ENCODE measurements at places on chromosomes 4 and X. TPM values are rescaled to one million over a fixed set of nuclear protein-coding genes. Genes with fewer than 3 reads are reported as not detected.

DNA sequence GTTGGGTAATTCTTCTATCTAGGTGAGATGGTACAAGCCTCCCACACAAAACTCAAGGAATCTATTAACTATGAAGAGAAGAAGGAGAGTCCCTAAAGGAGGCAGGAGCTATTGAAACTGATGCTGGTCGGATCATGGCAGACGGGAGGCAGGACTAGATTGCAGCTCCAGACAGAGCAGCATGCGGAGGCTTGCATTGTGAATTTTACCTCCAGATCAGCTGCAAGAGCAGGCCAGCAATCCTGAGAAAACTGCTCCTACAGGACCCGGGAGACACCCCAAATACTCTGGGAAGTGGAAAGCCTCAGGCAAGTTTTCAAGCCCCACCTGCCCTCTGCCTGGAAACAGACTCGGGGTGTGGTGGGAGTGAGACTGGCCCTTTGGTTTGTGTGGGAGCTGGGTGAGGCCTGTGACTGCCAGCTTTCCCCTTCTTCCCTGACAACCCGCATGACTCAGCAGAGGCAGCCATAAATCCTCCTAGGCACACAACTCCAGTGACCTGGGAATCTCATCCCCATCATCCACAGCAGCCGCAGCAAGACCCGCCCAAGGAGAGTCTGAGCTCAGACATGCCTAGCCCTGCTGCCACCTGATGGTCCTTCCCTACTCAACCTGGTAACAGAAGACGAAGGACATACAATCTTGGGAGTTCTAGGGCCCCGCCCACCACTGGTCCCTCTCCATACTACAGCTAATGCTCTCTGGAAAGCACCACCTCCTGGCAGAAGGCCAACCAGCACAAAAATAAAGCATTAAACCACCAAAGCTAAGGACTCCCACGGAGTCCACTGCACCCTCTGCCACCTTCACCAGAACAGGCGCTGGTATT, 30.9 kb downstream of the GATB start:
- no peak for DNase-seq

DNA sequence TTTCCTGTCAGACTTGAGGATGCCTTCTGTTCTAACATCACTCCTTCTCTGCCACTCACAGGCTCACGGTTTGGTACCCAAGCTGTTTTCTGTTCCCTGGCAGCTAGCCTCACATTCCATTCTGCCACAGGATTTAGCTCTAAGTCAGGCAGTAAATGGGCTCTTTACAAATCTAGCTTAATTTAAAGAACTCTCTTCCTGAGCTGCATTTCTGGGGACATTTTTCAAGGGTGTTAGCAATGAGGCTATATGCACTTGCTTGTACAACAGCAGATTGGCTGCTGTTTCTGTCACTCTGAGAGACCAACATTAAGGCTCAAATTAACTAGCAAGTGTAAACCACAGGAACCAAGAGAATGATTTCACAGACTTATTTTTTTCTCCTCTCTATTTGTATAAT, 337.8 kb upstream of the NOCT start:
- DNase-seq, result no peak

The NAP1L2 gene
- not detected for total RNA-seq

DNA sequence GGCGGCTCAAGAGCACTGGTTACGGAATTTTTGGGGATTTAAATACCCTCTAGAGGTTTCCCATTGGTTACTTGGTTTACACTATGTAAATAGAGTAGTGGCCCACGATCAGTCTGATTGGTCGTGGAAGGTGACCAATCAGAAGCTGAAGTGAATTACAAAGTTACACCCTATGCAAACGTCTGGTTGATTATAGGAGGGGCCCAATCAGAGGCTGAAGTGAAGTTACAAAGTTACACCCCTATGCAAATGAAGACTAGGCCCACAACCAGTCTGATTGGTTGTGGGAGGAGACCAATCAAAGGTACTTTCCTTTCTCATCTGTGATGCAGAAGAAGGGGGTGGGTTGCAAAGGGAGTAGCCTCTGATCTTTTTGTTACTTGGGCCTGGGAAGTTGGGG, 45.1 kb upstream of the HSD17B10 start:
- no peak for DNase-seq

DNA sequence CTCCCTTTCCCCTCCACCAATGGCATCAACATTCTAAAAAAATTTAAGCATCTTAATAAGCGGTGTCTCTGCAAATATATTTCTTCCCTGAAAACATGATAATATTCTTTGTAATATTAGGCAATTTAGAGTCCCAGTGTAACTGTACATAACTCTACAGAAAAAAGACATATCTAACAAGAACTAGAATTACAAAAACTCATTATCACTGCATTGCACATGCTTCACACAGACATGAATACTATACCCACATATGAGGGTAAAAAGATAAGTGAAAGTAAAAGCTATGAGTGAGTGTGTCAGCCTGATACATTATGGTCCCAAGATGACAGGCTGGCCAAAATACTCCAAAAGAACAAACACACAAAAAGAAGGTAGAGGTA, 2.4 kb upstream of the FGB start:
- no peak for DNase-seq

DNA sequence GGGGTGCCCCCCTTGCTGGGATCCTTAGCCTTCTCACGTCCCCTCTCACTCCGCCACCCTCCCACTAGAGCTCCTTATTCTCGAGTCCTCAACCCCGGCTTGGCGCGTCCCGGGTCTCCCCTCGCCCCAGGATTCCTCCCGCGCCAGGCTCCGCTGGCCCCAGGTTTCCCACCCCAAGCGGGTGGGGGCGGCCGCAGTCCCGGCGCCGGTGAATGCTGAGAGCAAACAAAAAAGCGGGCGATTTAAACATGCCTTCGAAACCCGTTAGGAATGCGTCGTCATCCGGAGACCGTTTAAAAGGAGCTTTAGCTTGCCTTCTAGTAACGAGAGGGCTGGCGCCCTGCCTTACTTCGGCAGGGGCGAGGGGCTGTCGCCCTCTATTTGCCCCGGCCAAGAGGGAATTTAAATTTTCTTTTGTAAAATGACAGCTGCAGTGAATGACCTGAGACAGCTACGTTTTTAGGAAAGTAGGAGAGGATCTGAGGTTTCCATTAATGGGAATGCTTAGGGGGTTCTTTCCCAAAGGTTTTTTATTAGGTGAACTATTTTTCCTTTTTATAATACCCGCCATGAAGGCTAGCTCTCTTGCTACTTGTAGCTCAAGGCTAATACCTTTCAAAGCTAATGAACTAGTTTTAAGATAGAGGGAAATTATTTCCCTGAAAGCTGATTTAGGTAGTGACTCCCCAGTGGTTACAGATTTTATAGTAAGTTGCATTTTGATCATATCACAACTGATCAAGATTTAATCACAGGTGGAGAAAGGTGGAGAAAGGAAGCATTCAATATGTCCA, 3.1 kb downstream of the JADE1 start:
- peak; percentile 42 for DNase-seq

The F9 gene
- total RNA-seq, result not detected

GRCh38 chrX:141662781-141663180, 35.8 kb downstream of the SPANXD start:
- no peak for DNase-seq
